ENCODE measurements at places on chromosomes 5 and 9. TPM values are rescaled to one million over a fixed set of nuclear protein-coding genes. Genes with fewer than 3 reads are reported as not detected.

DNA sequence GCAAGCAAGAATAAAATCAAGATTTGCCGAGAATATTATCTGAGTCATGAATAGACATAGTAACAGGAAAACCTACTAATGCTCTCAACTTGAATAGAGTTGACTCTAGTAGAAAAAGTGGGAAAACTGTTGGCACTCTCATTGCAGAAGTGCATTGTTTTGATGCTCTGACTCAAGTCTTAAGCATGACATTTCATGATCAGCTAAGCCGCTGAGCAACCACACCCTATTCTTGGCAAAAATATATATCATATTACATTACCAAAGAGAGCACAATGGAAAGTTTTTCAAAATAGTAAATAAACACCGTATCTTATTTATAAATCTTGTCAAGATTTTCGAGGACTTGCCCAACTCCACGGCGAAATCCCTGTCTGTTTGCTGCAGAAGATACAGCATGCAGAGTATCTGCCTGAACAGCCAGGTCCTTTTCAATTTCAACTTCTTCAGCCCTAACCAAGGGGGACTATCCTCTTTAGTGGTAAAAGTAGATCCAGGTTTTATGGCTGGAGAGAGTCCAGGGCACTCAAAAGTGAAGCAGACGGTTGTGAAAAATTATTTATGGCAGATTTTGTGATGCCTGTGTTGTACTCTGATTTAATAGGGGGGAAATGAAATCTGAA, 13.9 kb upstream of the ADAMTSL1 start:
- no peak for DNase-seq

- DNase-seq = no peak
These were observed 52.9 kb downstream of the ALDH1A1 start for GRCh38 chr9:72899734-72900477.

- no peak for DNase-seq
These were observed at the start of gene PDLIM4 for GRCh38 chr5:132257131-132258101. TSS of gene PDLIM4 (plus strand) at chr5:132257696. CDS start at chr5:132257735, 39 bp downstream.

- DNase-seq = no peak
These were observed 223.4 kb upstream of the FAM174A start for GRCh38 chr5:100311806-100312205.

GRCh38 chr5:102765350-102765749, 10.2 kb downstream of the PAM start:
- no peak for DNase-seq

- no peak for DNase-seq
These were observed 1.0 kb upstream of the CACFD1 start for GRCh38 chr9:133458643-133459312.

Gene OSMR
- 0.35 TPM for total RNA-seq

Gene FAM78A
- total RNA-seq = 25.1 TPM

Gene LCN9
- total RNA-seq = not detected

Gene PCDHGA10
- 1.8 TPM for total RNA-seq

Gene IL4
- not detected for total RNA-seq

Gene TRIM14
- total RNA-seq = 53.3 TPM
